ENCODE measurements at places on chromosomes 2 and 18. TPM values are rescaled to one million over a fixed set of nuclear protein-coding genes. Genes with fewer than 3 reads are reported as not detected.

- DNase-seq: no peak
- H3K27me3 ChIP-seq: no peaks in the 10 kb centered on the region
- no peaks in the 10 kb centered on the region for H3K4me1 ChIP-seq
- H3K36me3 ChIP-seq: peaks cover 21% of the 10 kb centered on the region
These were observed 14.2 kb upstream of the OXER1 start for GRCh38 chr2:42777883-42778805.

DNA sequence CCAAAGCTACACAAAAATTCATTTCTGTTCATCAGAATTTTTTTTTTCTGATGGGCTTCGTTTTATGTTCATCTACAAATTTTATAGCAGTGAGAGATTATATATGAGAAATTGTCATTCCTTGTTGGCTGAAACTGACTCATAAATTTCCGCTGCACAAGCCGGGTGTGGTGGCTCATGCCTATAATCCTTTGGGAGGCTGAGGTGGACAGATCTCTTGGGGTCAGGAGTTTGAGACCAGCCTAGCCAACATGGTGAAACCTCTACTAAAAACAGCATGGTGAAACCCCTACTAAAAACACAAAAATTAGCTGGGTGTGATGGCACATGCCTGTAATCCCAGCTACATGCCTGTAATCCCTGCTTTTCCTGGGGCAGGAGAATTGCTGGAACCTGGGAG is 72.0 kb downstream of the PLEKHM3 start:
- no peak overlapping the region for H3K27ac ChIP-seq
- H3K36me3 ChIP-seq: no peaks in the 10 kb centered on the region
- H3K27me3 ChIP-seq: no peaks in the 10 kb centered on the region
- DNase-seq: no peak

GRCh38 chr2:89829828-89830227 is 1138.4 kb downstream of the RPIA start:
- H3K27ac ChIP-seq: no peak overlapping the region
- H3K36me3 ChIP-seq: peaks cover 27% of the 10 kb centered on the region
- no peaks in the 10 kb centered on the region for H3K4me1 ChIP-seq
- no peak for DNase-seq

- H3K4me3 ChIP-seq: no peak overlapping the region
- no peaks in the 10 kb centered on the region for H3K27me3 ChIP-seq
- DNase-seq: no peak
- H3K4me1 ChIP-seq: peaks cover 14% of the 10 kb centered on the region
These were observed 2.5 kb downstream of the COL3A1 start for GRCh38 chr2:188976545-188977268.

DNA sequence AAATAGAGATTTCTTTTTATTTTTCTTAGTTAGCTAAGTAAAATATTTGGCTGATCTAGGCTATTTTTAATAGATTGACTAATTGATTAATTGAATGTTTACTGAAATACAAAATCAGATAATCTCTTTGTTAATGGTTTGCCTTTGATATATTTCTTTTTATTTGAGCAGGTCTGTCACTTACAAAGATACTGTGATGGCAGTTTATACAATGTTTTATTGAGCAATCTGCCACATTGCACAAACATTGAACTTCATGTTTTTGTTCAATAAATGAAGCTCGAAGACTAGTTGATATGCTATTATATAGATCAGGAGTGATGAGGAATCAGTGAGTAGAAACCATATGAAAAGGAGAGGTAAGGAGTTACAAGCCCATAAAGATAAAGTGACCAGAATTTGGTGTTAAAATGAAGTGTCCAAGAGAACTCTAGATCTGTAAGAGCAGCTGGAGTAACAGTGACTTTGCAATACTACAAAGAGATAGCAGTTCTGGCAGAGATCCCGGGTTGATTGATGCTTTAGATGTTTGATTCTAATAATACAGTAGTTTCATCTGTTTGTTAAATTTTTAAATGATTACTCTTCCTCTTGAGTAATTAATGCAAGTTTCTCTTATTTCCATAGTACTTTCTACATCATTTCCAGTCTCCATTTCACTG is 574.2 kb downstream of the CCDC85A start:
- no peaks in the 10 kb centered on the region for H3K36me3 ChIP-seq
- peaks cover 26% of the 10 kb centered on the region for H3K27me3 ChIP-seq
- H3K4me3 ChIP-seq: no peak overlapping the region
- no peaks in the 10 kb centered on the region for H3K4me1 ChIP-seq
- no peak overlapping the region for H3K27ac ChIP-seq

DNA sequence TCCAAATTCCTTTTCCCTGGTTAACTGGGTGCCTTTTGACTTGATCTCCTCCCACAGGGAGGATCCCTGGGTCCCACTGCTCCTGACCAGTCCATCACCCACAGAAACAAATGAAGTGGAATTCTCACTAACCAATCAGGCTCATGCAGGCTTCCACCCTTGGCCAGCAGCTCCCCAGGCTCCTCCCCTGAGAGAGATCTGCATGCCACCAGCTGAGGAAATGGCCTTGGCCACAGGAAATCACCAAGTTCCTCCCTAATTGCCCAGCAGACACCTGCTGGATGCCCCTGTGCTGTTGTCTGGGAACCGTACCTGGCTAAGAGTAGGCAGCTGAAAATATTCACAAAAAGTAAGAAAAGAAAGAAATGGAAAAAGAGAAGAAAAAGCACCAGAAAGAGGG is 207.4 kb downstream of the NCK2 start:
- peaks cover 43% of the 10 kb centered on the region for H3K4me1 ChIP-seq
- H3K36me3 ChIP-seq: no peaks in the 10 kb centered on the region
- H3K4me3 ChIP-seq: peak overlapping the region; percentile 7
- DNase-seq: no peak
- no peaks in the 10 kb centered on the region for H3K27me3 ChIP-seq
- H3K27ac ChIP-seq: no peak overlapping the region

The CYP27A1 gene
- 4.8 TPM for total RNA-seq

GRCh38 chr2:241797441-241798080 is 11.4 kb upstream of the NEU4 start:
- H3K27ac ChIP-seq: no peak overlapping the region
- no peaks in the 10 kb centered on the region for H3K27me3 ChIP-seq
- no peak for DNase-seq
- H3K4me1 ChIP-seq: no peaks in the 10 kb centered on the region
- H3K4me3 ChIP-seq: no peak overlapping the region

DNA sequence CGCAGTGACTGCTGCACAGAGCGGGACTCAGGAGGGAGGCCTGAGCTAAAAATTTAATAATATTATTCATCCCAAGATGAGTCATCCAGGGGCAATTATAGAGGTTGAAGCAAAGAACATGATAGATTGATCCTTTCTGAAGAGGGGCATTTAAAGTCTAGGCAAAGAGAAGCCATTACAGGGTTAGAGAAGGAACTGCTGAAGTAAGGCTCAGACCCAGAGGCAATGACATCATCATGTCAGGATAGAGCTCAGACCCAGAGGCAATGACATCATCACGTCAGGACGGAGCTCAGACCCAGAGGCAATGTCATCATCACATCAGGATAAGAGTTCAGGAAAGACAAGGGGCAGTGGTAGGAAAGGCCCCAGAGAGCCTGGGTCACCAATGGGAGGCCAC is 184.0 kb downstream of the TMEM18 start:
- DNase-seq: no peak
- no peaks in the 10 kb centered on the region for H3K36me3 ChIP-seq
- H3K27ac ChIP-seq: no peak overlapping the region
- H3K4me1 ChIP-seq: no peaks in the 10 kb centered on the region
- H3K27me3 ChIP-seq: peaks cover 2% of the 10 kb centered on the region

The EFR3B gene
- 41.2 TPM for total RNA-seq

- H3K27ac ChIP-seq: peak overlapping the region; percentile 47
- peak; percentile 82 for DNase-seq
- no peaks in the 10 kb centered on the region for H3K27me3 ChIP-seq
- H3K36me3 ChIP-seq: peaks cover 17% of the 10 kb centered on the region
- peaks cover 56% of the 10 kb centered on the region for H3K4me1 ChIP-seq
These were observed 84.1 kb upstream of the POMC start for GRCh38 chr2:25252291-25253152.

GRCh38 chr2:109147405-109147804 is 18.4 kb downstream of the SH3RF3 start:
- no peak overlapping the region for H3K27ac ChIP-seq
- H3K4me1 ChIP-seq: no peaks in the 10 kb centered on the region
- no peak overlapping the region for H3K4me3 ChIP-seq
- H3K36me3 ChIP-seq: no peaks in the 10 kb centered on the region

The IMP4 gene
- 69.1 TPM for total RNA-seq

The FAM228A gene
- total RNA-seq: 0.51 TPM

DNA sequence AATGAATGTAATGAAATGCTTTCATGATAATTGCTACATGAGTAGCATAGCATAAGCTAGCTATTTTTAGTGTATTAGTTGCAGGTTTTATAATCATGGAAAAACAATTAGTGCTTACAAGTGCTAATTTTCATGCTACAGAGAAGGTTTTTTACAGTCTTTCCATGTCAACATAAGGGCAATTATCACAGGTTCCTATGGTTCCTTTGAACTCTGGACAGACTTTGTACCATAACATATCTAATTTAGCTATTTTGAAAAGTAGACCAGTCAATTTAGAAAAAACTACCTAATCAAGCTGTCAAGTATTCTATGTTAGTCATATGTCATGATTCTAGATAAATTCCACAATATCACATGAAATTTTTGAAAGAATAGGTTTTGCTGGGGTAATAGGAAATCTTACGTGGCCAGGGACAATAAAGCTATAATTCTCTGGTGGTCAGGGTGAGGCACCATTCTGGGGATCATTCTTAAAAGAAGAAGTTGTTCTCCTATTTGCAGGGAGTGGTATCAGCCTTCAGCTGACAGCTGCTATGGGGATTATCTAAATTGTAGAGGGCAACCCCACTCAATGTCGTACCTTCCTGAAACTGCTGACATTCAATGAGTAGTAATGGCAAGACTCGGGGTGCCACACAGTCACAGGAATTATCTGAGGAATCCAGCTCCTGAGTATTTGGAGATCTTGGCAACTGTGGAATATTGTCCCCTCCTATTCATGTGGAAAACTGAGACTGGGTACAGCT is 724.0 kb upstream of the LINC00305 start:
- no peak overlapping the region for H3K4me3 ChIP-seq
- no peaks in the 10 kb centered on the region for H3K27me3 ChIP-seq
- no peaks in the 10 kb centered on the region for H3K4me1 ChIP-seq
- DNase-seq: no peak
- H3K27ac ChIP-seq: no peak overlapping the region
- no peaks in the 10 kb centered on the region for H3K36me3 ChIP-seq

DNA sequence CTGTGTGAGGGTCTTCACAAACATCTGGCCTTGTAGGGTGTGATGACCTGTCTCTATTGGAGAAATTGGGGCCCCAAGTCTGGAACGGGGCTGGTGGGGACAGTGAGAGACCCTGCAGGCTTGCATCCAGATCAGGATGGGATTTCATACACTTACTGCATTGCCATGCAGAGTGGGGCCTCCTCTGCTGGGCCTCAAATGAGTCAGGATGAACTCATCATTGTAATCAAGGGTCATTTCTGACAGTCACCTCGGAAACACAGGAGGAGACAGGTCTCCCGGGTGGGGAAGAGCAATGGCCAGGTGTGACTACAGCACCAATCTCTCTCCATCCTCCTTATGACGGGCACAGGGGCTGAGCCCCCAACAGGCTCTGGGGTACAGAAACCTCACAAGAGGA is 48.1 kb upstream of the GALR1 start:
- H3K36me3 ChIP-seq: no peaks in the 10 kb centered on the region
- no peak overlapping the region for H3K27ac ChIP-seq
- H3K4me3 ChIP-seq: no peak overlapping the region
- no peaks in the 10 kb centered on the region for H3K27me3 ChIP-seq
- H3K4me1 ChIP-seq: no peaks in the 10 kb centered on the region

The PROM2 gene
- total RNA-seq: 2.7 TPM

DNA sequence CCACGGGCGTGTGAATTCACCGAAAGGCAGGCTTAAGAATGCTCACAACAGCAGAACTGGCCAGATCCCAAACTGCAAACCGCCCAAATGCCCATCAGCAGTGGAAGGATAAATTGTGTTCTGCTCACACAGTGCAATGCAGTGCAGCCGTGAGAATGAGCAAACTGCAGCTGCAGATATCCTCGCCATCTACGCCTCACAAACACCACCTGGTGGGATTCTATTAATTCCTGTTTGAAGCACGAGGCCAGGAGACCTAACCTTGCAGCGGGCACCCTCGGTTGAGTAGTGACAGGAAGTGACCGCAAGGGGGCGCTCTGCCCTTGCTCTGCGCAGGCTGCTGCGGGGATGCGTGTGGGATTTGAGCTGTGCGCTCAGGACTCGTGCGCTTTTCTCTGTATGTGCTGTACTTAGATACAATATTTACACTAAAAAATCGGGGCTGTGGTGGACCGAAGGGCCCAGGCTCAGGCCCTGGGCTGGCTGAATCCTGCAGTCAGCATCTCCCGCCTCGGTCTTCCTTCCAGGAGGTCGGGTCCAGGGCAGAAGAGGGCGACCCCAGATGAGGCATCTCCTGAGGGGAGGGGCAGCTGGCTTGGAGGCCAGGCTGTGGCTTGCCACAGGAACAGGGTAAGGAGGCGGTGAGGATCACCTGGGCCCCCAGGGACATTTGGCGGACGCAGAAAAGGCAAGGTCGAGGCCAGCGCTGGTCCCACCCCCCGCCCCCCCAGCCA is 19.8 kb upstream of the PDIA6 start:
- peak; percentile 89 for DNase-seq
- H3K27ac ChIP-seq: no peak overlapping the region
- H3K4me1 ChIP-seq: peaks cover 15% of the 10 kb centered on the region
- H3K27me3 ChIP-seq: peaks cover 14% of the 10 kb centered on the region
- H3K4me3 ChIP-seq: peak overlapping the region; percentile 52
- no peaks in the 10 kb centered on the region for H3K36me3 ChIP-seq

The TMEM169 gene
- 34.8 TPM for total RNA-seq

GRCh38 chr2:145206496-145207281 is 686.8 kb upstream of the ZEB2 start:
- no peaks in the 10 kb centered on the region for H3K27me3 ChIP-seq
- no peak for DNase-seq
- H3K4me3 ChIP-seq: no peak overlapping the region
- no peaks in the 10 kb centered on the region for H3K4me1 ChIP-seq

DNA sequence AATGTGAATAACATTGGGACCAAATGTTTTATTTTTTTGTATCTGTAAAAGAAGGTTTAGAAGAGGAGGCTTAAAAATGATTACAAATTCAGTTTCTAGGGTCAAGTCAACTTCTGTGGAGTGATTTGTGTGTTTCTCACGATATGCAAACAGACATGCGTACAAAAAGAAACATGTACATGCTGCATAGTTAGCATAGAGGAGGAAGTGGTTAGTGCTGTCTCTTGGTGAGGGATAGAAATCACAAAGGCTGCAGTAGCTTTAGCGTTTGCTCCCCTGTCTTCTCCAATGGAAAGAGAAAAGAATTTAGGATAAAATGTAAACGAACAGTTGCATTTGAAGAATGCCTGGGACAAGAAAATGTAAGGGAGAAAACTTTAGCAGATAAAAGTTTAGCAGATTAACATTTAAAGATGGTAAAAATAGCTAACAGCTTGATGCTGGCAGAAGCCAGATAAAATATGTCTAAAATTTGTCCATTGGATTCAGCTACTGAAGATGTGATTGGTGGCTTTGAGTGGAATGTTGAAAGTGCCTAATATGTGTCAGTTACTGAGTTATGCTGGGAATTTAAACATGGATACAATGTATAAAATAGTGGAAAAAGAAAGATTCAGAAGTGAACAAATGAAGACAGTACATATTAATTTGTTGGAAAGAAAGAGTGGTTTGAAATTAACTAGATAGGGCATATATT is 44.9 kb downstream of the MALT1 start:
- no peak overlapping the region for H3K4me3 ChIP-seq
- no peaks in the 10 kb centered on the region for H3K4me1 ChIP-seq
- H3K36me3 ChIP-seq: peaks cover 4% of the 10 kb centered on the region
- no peak overlapping the region for H3K27ac ChIP-seq
- no peaks in the 10 kb centered on the region for H3K27me3 ChIP-seq
- DNase-seq: no peak
